Ovary (tissue), 10 donors: ENCODE measurements at places on chromosomes 3 and 15. TPM values are rescaled to one million over a fixed set of nuclear protein-coding genes. Genes with fewer than 3 reads are reported as not detected.

- no peak for DNase-seq
Observed at GRCh38 chr3:185760088-185760487, 64.8 kb downstream of the IGF2BP2 start.

Gene SERINC4
- 0.39 TPM for polyA plus RNA-seq

Gene GABRR3
- not detected for polyA plus RNA-seq

Gene HYAL3
- polyA plus RNA-seq, result 1.9 TPM

Gene STAC
- polyA plus RNA-seq, result 1.2 TPM

- DNase-seq, result no peak
Observed at GRCh38 chr15:41546851-41547786, 3.1 kb upstream of the RPAP1 start.

DNA sequence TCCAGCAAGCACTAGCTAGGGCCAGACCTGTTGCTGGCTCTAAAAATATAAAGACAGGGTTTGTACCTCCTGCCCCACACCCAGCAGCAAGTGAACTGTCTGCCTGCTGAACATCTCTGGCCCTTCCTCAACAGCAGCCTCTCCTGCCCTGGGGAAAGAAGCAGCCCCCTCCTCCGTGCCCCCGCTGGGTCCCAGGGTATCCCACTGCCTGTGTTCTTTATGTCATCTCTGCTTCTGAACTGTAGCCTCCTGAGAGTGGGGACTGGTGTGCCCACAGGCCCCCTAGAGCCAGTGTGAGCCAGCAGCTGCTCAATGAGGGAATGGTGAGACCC lies 54.5 kb downstream of the ACAD9 start:
- DNase-seq, result no peak

- DNase-seq, result no peak
Observed at GRCh38 chr3:51946796-51947195, 4.6 kb downstream of the PARP3 start.

Gene SLC22A14
- 0.55 TPM for polyA plus RNA-seq

GRCh38 chr3:62057339-62058047 lies 315.9 kb downstream of the FEZF2 start:
- DNase-seq, result no peak

Gene TM4SF18
- 7.0 TPM for polyA plus RNA-seq
